ENCODE measurements at places on chromosomes 5 and 9.
A peak's percentile ranks its signal among the peaks of the same experiment; 100 is the strongest.

DNA sequence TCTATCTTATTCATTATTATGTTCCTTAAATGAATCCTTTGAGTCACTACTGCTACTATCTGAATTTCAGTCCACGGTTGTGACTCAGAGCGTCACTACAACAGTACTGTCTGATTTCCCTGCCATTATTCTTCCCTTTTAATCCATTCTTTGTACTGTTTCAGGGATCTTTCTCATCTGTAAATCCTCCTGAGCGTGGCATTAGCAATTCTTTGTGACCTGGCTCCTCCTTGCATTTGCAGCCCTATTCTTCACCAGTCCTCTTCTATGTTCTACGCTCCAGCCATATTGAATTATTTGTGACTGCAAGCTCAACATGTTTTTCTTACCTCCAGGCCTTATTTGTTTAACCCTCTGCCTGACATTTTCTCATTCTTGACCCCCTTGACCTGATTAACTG, 5.9 kb downstream of the PRPF4 start:
- no peak for DNase-seq

GRCh38 chr5:149260761-149261160, 10.9 kb upstream of the AFAP1L1 start:
- no peak for DNase-seq

DNA sequence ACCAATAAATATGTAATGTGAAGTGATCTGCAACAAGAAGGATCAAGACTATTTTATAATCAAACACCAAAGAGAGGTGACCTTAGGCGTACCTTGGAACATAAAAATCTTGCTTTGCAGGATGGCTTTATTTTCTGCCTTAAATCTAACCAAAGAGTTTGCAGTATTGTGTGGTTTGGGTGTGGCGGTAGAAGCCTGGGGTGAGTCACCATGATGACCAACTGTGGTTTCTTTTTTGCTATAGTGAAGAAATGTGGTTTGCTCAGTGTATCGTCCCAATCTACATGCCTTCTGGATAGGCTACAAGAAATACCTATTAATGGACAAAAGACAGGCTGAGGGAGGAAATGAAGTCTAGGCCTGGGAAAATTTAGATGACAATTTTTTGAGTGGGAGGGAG, 5.1 kb upstream of the CAST start:
- DNase-seq = peak; percentile 49

DNA sequence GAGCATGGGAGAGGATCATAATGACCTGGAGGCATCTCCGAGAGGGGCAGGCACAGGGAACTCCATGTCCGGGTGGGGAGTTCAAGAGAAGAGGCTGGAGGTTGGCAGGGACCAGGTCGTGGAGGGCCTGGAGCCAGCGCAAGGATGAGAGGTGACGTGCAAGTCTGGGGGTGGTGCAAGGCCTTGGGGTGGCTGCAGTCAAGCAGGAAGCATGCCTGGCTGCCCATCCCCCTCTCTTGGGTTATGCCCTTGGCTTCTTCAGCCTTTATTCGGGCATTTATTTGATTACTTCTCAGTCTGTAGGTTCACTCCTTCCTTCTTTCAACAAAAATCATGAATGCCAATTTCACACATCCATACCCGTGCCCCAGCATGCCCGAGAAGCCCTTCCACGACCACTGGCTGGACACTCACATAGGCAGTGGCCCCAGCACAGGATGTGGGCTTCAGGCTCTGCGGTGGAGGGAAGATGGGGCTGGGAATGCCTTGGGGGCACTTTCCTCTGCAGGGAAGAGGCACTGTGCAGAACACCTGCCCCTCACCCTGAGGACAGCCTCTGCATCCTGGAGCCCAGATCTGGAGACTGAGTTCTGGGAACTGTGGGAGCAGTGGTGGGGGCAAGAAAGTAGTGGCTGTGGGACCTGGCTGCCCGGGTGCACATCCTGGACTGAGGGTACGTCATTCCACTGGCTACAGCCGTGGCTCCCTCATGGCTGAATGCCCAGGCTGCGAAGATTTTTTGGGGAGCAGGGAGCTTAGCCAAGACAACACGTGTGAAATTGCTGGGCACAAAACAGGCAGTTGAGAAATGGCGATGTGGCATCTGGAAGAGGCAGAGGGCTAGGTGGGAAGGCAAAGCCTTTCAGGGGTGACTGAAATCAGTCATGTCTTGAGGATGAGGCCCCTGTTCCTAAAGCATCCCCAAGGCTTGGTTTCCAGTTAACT, 38.6 kb downstream of the CRB2 start:
- peak; percentile 54 for DNase-seq

- no peak for DNase-seq
These were observed 75.4 kb downstream of the CFAP77 start for GRCh38 chr9:132485393-132485792.

DNA sequence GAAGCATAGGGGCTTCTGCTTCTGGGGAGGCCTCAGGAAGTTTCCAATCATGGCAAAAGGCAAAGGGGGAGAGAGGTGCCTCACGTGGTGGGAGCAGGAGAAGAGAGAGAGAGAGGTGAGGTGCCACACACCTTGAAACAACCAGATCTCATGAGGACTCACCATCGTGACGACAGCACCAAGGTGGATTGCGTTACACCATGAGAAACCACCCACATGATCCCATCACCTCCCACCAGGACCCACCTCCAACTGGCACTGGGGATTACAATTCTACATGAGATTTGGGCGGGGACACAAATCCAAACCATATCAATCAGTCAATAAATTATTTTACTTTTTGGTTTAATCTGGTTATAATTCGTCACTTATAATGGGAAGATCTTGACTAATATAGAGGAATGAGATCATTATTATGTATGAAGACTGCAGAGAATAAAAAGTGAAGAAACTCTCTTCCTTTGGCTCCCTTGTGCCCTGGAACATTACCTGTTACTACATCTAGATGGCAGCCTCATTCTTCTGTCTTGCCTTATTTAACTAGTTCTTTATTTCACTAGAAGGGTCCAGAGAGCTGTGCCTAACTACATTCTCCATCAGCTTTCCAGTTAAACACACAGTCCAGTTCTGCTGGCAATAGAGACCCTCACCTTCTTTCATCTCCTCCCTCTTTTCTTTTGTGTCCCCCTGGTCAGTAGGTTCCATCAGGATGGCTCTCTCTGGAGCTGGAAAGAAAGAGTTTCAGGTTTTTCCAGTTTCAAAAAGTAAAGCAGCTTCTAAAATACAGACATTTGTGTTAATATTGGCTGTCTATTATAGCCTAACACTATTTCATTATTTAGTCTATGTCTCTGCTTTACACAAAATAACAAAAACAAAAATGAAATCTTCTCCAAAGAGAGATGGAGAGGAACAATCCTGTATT, 21.7 kb upstream of the SPINK7 start:
- no peak for DNase-seq
